ENCODE measurements at places on chromosomes 2 and 18. TPM values are rescaled to one million over a fixed set of nuclear protein-coding genes. Genes with fewer than 3 reads are reported as not detected.

GRCh38 chr2:235270291-235270690, 223.6 kb upstream of the AGAP1 start:
- DNase-seq: no peak

CNTNAP5 gene
- total RNA-seq: 1.7 TPM

DNA sequence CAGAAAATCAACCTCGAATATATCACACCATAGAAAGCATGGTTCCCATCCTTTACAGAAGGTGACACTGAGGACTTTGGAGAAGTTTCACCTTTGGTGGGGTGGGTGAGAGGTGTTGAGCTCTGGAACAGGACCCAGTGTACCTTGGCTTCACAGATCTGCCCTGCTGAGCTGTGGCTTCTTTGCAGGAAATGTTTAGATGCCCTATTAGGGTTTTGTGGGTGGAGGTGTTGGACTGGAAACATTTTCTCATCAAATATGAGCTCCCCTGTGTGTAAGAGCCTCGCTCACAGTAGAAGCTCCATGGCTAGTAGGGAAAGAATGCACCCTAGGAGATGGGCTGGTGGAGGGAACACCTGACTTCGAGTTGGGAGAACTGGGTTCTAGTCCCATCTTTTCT, 55.6 kb downstream of the RPL37A start:
- no peak for DNase-seq

- DNase-seq: no peak
Measured at GRCh38 chr2:152501666-152502065, 166.7 kb downstream of the FMNL2 start.

GRCh38 chr2:167548396-167548795, 660.1 kb downstream of the XIRP2 start:
- DNase-seq: no peak

All from tongue (tissue), 3 donors.